ENCODE measurements at places on chromosomes 3 and 15. TPM values are rescaled to one million over a fixed set of nuclear protein-coding genes. Genes with fewer than 3 reads are reported as not detected.

SAXO2 gene
- 6.0 TPM for total RNA-seq

KBTBD13 gene
- total RNA-seq = not detected

TNFAIP8L3 gene
- total RNA-seq = 0.27 TPM

CTXN2 gene
- 0.38 TPM for total RNA-seq

RTP3 gene
- not detected for total RNA-seq

HTR3E gene
- not detected for total RNA-seq

CCK gene
- 1.1 TPM for total RNA-seq

DBR1 gene
- total RNA-seq = 34.2 TPM

AADACL2 gene
- not detected for total RNA-seq

FBXO40 gene
- not detected for total RNA-seq

PCSK6 gene
- 3.6 TPM for total RNA-seq

SLITRK3 gene
- total RNA-seq = not detected

SCN5A gene
- 4.2 TPM for total RNA-seq

OCA2 gene
- total RNA-seq = 0.79 TPM

PEX5L gene
- total RNA-seq = 1.9 TPM

PEX11A gene
- total RNA-seq = 4.9 TPM

RASGRF1 gene
- 0.16 TPM for total RNA-seq

PTH1R gene
- 0.26 TPM for total RNA-seq

C3orf20 gene
- 0.19 TPM for total RNA-seq

ZIC1 gene
- total RNA-seq = 0.77 TPM

CLDN16 gene
- total RNA-seq = 0.31 TPM

FANCD2OS gene
- not detected for total RNA-seq

GP5 gene
- total RNA-seq = 0.18 TPM

LDHAL6B gene
- total RNA-seq = not detected

TGM4 gene
- total RNA-seq = not detected

Data from progenitor cell of endocrine pancreas (in vitro differentiated cells).